ENCODE measurements at places on chromosomes 3 and 15.

DNA sequence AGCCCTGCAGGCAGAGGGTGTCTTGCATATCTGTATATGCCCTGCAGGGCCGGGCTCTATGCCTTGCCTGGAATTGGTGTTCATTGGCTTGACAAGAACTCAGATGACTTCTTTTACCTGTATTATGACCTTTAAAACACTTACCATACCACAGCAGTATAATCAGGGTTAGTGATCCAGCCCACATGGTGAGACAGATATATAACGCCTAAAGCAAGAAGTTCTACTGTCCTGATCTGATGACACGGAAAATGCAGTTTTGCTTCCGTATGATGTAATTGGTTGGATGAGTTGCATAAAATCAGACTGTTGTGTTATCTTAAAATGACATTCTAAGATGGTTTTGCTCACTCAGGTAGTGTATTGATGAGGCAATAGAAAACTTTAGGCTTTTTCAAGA lies 9.4 kb downstream of the CCDC174 start:
- DNase-seq, result no peak

GRCh38 chr3:64741341-64741740 lies 53.5 kb upstream of the ADAMTS9 start:
- DNase-seq, result no peak

GRCh38 chr15:39213385-39213840 lies 367.5 kb upstream of the THBS1 start:
- DNase-seq, result no peak

DNA sequence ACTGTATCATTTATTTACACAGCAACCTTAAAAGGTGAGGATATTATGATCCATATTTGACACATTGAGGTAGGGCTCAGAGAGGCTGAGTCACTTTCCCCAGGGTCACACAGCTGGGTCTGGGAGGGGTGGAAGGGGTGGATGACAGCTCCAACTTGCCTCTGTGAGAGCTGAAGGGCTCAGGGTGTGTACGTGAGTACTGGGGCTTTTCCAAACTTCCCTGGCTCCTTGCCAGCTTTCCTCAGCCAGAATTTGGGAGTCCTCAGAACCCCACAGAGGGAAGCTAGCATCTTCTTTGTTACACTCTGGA lies 58.3 kb upstream of the SLC6A11 start:
- peak; percentile 33 for DNase-seq

DNA sequence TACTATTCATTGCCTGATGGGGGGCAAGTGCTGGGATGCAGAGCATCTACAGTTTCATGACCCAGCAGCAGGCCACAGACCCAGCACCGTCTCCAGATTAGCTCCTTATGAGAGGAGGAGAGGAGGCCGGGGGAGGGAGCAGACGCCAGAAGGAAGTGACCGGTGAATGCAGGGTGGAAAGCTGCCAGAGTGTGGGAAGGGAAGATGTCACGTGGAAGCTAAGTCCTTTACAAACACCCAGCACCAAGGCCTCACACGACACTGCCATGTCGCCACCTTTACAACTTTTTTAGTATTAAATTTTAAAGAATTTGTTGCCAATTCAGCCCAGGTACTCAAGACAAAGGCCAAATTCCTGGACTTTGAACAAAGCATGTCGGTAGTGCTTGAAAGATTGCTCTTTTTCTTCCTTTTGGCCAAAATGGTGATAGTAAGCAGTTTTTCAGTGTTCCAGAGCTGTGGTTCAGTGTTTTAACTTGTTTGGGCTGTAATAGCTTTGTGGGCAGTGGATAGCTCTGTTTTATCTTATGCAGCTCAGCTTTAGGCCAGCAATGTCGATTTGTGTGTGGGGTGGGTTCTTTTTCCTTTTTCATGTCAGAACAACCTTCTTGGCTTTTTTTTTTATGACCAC lies 58.2 kb downstream of the ZBTB38 start:
- DNase-seq, result no peak
